ENCODE measurements at places on chromosomes 4 and X.

- peak; percentile 75 for DNase-seq
Observed at GRCh38 chr4:52640808-52641565, 18.1 kb downstream of the USP46 start.

- peak; percentile 85 for DNase-seq
Observed at GRCh38 chrX:13487731-13488505, 81.5 kb upstream of the EGFL6 start.

DNA sequence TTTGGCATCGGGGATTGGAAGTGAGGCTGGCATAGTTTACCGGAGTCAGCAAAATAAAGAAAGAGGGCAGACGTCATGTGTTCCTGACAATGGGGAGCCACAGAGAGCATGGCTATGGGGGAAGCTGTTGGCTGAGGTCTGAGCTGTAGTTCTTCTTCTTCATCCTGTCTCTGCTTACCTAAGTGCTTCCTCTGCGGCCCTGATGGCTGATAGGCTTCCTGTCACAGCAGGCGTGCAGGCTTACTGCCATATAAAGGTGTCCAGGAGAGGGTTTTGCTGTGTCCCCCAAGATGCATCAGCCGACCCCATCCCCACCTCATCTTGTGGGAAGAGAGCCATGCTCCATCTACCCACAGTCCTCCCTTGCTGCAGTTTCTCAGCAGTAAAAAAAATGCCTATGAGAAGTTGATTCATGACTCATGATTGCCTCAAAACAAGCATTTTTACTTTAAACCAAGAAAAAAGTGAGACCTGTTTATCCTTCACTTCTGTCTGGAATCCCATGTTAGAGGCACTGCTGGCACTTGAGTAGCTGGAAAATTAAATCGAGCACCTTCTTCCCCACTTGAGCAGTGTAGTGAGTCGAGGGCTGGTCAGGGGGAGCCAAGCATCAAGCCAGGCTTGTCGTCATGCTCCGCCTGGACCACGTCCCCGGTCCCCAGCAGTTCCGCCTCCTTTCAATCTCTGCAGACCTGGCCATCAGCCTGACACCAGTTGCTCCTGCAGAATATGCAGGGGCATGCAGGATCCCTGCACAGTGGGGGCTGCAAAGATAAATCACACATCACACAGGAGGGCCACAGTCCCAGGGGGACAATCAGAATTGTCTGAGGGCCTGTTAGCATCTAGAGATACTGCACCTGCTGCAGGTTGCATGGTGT lies 237.8 kb downstream of the EVC2 start:
- no peak for DNase-seq

- DNase-seq = no peak
Observed at GRCh38 chrX:960821-961220, 251.6 kb downstream of the CRLF2 start.

- peak; percentile 87 for DNase-seq
Observed at GRCh38 chrX:101658661-101659491, 774 bp downstream of the ARMCX2 start.

- DNase-seq = no peak
Observed at GRCh38 chrX:149469406-149469805, 35.7 kb downstream of the IDS start.

DNA sequence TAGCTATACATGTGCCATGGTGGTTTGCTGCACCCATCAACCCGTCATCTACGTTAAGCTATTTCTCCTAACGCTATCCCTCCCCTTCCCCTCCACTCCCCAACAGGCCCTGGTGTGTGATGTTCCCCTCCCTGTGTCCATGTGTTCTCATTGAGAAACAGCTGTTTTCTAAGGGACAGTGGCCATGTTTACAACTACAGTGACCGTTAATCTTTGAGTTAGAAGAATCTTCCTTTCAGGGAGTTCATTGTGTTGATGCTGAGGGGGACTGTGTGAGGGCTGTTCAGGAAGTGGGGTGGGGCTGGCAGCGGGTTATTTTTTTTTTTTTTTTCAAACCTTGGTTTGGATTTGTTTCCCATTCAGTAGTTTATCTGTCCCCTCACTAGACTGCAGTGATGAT lies 179.9 kb downstream of the NHS start:
- peak; percentile 20 for DNase-seq

DNA sequence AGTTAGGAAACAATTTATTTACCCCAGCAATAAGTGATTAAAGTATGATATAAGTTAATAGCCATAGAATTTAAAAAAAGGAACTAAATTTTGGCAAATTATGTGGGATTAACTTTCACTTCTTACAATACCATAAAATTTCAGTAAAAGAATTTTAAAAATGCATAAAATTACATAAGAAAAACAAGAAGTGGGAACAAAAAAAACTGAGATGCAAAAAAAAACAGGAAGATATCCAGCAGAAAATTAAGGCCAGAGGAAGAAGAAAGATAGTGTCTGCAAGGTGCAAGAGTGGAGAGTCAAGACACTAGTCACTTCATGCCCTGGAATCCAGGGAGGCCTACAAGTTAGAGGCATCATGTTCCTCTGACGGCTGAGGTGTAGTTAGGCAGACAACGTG lies 184.2 kb downstream of the GASK1B start:
- DNase-seq = no peak

DNA sequence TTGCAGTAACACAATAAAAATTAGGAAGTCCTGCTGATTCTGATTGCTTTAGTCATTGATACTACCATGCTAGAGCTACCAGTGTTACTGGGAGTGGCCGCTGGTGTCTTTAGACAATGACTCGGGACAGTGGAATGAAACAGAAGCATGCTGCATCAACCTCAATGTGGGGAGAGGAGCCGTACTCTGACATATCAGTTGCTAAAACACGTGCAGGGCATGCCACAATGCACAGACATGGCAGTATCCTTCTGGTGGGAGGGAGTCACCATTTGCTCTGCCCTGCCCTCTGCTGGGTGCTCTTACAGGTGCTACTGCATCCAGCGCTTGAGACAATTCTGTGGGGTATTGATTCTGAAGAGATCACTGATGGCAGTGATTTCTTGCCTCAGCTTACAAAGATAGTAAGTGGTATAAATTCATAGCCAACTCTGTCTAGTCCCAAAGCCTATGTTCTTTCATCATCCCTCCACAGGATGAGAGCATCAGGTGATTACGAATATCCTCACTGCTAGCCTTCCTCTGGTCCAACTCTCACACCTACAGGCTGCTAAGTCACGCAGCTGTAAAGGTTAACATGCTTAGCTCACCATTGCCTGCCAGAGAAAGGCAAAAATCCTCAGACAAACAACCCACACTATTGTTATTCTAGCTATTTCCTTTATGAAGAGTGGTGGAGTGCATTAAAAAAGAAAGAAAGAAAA lies 43.7 kb downstream of the NSG1 start:
- peak; percentile 33 for DNase-seq

- DNase-seq = no peak
Observed at GRCh38 chrX:121000589-121000988, 15.0 kb upstream of the CT47A1 start.

DNA sequence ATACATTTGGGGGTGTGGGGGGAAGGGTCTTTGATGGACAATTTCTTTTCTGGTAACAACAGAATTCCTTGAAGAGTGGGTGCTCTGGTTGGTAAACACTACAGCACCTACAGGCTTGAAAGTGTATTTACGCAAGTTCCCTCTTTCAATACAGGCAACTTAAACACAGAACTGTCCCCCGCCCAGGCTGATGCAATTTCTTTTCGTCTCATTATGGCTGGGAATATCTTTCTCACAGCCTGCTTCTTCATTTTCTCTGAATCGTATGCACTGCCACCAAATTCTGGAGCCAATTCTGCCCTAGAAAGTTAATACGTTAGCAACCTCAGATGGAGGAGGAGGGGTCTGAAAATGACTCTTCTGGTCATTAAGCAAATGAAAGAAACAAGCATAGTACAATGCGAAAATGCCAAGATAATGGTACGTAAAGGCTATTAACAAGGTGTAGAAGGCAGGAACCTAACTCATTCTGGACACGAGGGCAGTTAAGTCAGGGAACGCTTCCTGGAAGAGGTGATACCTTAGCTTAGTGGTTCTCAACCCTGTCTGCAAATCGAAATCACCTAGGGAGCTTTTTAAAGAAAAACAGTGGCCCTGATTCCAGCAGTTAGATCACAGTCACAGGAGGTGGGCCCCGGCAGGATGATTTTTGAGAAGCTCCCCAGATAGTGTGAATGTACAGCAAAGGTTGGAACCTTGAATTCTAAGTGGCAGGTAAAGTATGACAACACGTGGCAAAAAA lies 1.0 kb downstream of the AGA start:
- DNase-seq = peak; percentile 31

GRCh38 chrX:131728295-131729145 lies 184.6 kb downstream of the OR13H1 start:
- DNase-seq = peak; percentile 97

DNA sequence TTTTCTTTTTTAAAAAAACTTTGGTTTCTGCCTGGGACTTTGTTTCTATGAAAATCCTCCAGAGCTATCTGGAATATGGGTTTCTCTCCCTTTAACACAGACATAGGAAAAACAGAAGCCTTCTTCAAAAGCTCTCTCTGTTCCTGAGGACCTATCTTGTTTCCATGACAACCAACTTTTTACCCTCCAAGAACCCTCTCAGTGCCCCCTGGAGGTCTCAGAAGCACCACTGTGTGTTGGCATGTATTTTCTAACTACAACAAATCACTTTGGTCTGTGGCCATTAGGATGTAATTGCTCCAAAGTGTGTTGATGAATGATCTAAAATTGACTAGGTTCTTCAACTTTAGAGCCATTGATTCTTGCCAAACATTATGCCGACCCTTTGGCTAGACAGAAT lies 1331.6 kb downstream of the ADGRL3 start:
- no peak for DNase-seq

DNA sequence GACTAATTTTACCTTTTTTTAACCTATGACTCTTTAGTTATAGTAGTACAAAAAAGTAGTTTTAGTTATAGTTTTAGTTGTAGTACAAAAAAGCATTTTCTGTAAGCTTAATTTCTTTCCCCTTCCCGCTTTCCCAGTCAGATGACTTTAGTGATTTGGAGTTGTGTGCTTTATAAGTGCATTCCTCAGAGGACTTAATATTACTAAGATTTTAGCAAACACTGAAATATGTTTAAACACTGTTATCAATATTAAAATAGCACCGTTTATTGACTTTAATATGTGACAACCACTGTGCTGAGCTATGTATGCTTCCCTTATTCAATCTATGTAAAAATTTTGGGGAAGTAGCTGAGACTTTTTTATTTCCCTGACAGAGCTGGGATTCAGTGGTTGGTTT lies 22.8 kb downstream of the GUF1 start:
- no peak for DNase-seq

DNA sequence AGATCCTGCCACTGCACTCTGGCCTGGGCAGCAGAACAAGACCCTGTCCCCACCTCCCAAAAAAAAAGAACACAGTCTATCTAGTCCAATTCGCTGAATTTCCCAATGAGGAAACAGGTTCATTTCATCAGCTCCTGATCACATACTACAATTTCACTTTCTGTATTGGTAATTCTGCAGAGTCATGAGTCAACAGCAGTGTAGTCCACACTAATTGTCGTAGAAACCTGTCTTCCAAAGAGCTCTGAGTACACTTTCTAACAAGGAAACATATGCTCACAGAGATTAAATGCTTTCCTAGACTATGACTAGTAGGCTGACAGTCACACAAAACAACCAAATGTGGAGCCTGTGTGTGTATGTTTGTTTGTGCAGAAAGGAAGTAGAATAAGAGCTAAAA lies 91.9 kb downstream of the GPC4 start:
- no peak for DNase-seq

DNA sequence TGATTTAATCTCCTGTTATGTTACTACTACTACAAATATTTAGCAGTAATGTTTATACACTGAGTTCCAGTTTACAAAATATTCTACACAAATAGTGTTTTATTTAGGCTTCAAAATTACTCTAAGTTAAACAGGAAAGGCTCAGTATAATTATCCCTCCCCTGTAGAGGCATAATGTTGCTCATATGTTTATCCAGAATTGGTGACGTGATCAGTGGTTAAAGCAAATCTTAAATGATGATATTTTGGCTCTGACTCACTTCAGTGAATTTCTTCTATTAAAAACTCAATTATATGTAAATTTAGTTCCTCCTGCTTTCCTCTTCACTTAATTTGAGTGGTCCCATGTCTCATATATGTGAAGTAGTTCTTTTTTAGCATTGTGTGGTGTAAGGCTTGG lies 438.5 kb downstream of the ADGRL3 start:
- DNase-seq = no peak

GRCh38 chrX:47628982-47629381 lies 748 bp downstream of the CFP start:
- DNase-seq = no peak

- no peak for DNase-seq
Observed at GRCh38 chr4:2179717-2180116, 62.2 kb downstream of the HAUS3 start.

GRCh38 chrX:101219864-101220346 lies 319 bp downstream of the DRP2 start:
- DNase-seq = peak; percentile 55

DNA sequence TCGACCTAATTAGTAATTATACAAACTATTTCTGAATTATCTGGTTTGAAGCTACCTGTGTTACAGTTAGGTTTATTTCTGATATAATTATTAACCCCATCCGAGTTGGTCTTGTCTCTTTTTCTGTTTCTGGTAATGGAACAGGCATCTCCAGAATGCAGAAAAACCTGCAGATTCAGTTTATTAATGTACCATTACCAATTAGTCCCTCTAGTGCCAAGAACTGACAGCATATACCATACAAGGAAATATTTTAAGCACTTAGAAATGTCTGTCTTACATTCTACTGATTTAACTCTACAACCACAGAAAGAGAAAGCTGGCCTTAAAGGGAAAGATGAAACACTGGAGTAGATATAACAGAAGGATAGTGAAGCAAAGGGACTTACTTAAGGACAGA lies 570.6 kb downstream of the CENPC start:
- DNase-seq = no peak

GRCh38 chrX:139795196-139795595 lies 87.2 kb upstream of the MCF2 start:
- DNase-seq = no peak

GRCh38 chr4:88291003-88291402 lies 6.6 kb upstream of the PPM1K start:
- peak; percentile 67 for DNase-seq

DNA sequence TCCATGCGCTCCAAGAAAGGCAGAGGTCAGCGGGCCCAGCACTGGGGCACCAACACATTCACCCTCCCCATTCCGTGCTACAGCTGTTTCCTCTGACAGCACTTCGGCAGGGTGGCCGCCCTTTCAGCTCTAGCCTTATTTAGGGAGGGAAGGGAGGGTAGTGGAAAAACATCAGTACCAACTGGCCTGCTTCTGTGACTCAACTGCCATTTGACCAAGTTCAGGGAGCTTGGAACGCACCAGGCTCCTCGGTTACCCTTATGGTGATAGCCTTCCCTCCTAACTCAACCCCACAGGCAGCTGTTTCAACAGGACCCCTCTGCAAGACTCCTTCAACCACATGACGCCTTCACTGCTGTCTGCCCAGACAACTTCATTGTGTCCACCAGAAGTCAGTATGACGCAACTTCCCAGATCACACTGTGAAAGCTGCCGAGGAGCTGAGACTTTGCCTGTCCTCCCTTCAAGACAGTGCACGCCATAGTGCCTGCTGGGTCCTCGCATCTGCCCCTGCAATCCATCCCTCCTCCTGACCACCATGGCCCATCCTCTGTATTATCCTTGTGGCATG lies 132.2 kb downstream of the AFAP1 start:
- peak; percentile 57 for DNase-seq

- no peak for DNase-seq
Observed at GRCh38 chrX:105658136-105658535, 164.2 kb upstream of the NRK start.

GRCh38 chr4:75051431-75051830 lies 118.5 kb downstream of the PARM1 start:
- no peak for DNase-seq

GRCh38 chrX:40140706-40141499 lies 43.1 kb upstream of the BCOR start:
- peak; percentile 73 for DNase-seq

GRCh38 chrX:2647627-2648026 lies 43.5 kb upstream of the CD99 start:
- no peak for DNase-seq

Measured in muscle of leg (tissue), 16 donors.